ENCODE measurements at places on chromosomes 2 and 18. TPM values are rescaled to one million over a fixed set of nuclear protein-coding genes. Genes with fewer than 3 reads are reported as not detected.
A peak's percentile ranks its signal among the peaks of the same experiment; 100 is the strongest.

The GNAL gene
- 4.4 TPM for polyA plus RNA-seq

DNA sequence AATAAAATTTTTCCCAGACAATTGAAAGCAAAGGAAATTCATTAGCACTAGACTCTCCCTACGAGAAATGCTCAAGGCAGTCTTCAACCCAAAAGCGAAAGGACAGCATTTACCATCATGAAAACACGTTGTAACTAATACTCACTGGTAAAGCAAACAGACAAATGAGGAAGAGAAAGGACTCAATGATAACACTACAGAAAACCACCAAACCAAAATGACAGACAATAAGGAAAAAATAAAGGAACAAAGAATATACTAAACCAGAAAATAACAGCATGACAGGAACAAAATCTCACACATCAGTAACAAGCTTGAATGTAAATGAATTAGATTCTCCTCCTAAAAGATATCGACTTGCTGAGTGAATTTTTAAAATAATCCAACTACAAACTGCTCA, 190.7 kb downstream of the NOL4 start:
- no peak for DNase-seq

The TCF23 gene
- not detected for polyA plus RNA-seq

DNA sequence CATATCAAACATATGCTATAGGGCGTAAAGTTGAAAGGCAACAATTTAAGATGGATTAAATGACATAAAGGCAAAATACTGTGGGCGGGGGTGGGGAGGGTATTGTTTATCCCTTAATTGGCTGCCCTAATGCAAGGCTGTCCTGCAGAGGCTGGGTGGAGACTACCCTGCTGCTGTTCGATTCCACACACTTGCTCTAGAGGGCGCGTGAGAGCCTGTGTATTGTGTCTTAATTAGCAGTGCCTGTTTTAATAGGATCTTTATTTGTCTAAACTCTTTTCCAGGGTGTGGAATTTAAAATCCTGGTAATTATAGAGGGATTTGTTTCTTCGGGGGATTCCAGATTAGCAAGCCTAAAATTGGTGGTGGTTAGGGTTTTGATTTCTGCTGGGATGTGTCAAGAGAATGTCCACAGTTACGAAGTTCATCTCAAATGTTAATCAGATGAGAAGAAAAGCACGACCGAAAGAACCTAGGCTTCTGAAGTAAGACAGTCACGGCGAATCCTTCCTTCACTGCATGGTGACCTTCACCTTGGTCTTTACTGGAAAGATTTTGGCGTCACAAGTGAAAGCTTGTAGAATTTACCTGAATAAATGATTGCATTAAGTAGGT, 103.5 kb upstream of the MAP3K20 start:
- DNase-seq: peak; percentile 55

- no peak for DNase-seq
These were observed 337.4 kb downstream of the LPIN1 start for GRCh38 chr2:12083713-12084419.

GRCh38 chr2:197078535-197078934, 152.0 kb upstream of the PGAP1 start:
- no peak for DNase-seq

The CDH7 gene
- 5.1 TPM for polyA plus RNA-seq

GRCh38 chr2:177143444-177143843, 69.2 kb upstream of the HNRNPA3 start:
- DNase-seq: peak; percentile 56

GRCh38 chr18:25164848-25165811, 186.8 kb downstream of the ZNF521 start:
- peak; percentile 4 for DNase-seq

The SLC23A3 gene
- polyA plus RNA-seq: 0.80 TPM

GRCh38 chr18:44786688-44787087, 106.0 kb downstream of the SETBP1 start:
- no peak for DNase-seq

The ZNF804A gene
- polyA plus RNA-seq: 1.7 TPM

DNA sequence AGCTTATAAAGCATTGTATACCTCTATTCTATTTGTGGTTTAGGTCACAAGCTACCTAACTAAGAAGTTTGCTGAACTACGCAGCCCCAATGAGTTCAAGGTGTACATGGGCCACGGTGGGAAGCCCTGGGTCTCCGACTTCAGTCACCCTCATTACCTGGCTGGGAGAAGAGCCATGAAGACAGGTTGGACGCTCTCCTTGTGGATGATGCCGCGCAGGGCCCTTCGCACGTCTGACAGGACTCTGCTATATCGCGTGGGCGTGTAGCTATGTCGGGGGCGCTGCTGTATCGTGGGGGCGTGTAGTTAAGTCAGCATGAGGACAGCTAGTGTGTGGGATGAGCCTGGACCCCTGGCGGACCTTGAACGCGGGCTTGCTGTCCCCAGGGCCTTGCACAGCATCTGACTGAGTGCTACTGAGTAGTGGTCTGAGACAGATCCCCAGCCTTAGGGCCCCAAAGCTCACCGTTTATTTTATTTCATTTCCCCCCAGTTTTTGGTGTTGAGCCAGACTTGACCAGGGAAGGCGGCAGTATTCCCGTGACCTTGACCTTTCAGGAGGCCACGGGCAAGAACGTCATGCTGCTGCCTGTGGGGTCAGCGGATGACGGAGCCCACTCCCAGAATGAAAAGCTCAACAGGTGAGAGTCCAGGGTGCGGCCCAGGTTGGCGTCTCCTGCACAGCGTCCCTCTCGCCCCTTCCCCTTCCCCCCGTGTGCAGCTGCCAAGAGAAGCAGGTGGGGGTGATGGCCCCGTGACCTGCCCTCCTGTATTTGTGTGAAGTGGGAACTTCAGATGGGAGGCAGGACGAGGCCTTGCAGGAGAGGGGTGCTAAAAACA, 15.6 kb upstream of the CNDP1 start:
- no peak for DNase-seq

DNA sequence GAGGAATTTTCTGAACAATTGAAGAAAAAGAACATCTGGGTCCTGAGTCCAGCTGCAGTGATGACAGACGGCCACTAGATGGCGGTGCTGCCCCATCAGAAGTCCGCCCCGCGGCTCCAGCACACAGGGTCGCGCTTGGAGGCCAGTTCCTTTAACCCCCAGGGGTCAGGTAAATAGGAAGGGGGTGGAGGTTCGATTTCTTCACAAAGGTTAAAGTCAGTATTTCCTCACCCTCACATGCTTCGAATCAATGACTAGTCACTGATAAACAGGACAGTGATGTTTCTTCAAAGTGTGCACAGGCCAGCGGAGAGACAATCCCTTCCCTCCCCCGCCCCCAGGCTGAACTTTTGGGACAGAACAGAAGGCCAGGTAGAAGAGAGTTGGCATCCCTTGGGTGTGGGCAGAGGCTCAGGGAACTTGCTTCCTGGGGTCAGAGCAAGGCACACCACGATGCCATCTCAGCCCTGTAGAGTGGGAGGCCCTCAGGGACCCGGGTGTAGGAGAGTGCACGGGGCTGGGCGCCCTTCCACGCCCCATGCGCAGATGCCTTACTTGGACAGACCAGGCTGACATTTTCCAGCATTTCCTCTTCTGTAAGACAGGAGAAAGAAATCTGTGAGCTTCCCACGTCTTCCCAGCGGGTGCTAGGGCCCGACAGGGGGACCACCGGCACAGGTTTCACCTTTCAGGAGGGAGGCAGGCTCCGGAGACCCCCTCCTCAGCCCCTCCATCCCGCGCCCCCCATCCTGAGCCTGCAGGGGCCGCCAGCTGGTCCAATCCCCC, 722 bp downstream of the APOB start:
- DNase-seq: peak; percentile 86

The NEU2 gene
- not detected for polyA plus RNA-seq

DNA sequence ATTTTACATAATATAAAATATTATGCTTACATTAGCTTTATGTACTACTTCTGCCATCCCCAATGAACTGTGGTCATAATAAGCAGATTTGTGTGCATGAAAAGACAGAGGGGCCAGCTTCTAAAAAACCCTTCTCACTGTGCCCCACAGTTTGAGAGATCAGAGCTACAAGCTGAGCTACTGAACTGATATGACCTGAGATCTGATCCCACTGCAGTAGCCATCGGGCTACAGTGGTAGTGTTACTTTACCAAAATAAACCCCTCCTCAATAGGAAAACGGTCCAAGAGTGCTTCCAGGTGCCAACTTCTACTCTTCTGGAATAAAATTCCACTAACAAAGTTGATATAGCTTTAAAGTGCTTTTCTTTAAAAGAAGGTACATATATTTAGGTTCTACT, 43.1 kb downstream of the IKZF2 start:
- no peak for DNase-seq

The HAUS1 gene
- 36.5 TPM for polyA plus RNA-seq

The UGT1A5 gene
- polyA plus RNA-seq: not detected

DNA sequence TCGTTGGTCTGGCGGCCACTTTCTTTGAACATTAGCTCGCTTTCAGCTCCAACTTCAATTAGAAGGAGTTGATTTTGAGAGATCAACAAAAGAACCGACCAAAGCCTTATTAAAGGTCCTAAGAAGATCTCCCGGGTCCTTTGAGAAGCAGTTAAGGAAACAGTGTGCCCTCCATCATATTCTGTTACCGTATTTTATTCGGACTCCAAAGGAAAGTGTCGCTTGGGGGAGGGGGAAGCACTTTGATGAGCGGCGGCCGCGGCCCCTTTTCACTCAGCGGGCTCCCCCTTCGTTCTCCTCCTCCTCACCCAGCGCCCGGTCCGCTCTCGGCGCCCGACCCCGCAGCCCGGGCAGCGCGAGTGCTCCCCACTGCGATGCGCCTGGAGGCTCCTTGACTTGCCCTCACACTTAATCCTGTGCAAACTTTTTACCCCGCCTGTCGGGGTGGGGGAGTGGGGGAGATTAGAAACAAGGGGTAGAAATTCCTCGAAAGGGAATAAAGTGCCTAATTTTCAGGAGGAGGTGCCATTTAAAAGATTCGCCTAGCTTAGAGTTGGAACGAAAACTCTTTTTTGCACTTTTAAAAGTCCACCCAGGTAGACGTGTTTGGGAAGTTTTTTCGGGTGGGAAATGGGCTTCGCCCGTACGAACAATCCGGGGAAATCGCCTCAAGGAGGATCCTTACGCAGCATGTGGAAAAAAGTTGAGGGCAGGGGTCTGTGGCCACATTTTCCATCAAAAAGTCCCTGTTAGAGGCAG, 1.2 kb upstream of the OTX1 start:
- DNase-seq: peak; percentile 15

DNA sequence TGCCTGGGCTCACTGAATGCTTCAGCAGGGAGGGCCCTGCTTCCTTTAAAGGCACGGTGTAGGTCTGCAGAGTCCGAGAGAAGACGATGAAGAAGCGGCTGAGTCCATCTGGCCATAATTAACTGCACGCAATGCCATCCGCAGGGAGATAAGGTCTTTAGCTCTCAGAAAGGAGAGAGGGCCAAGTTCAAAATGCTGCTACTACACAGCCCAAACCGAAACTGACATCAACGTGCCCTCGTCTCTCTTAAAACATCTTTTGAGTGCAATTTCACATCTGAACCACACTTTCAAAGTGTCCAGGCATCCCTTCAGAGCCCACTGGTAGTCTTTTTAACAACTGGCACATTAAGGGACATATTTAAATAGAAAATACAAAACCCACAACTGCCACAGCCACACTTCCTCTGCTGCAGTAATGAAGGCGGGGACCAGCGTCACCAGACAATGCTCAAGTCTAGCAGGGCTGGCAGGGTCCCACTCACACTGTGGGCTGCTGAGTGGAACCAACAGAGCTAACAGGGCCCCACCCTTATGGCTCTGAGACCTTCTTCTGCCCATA, 35.8 kb downstream of the ST3GAL5 start:
- no peak for DNase-seq

- DNase-seq: no peak
These were observed 214.9 kb downstream of the XIRP2 start for GRCh38 chr2:167103028-167103756.

DNA sequence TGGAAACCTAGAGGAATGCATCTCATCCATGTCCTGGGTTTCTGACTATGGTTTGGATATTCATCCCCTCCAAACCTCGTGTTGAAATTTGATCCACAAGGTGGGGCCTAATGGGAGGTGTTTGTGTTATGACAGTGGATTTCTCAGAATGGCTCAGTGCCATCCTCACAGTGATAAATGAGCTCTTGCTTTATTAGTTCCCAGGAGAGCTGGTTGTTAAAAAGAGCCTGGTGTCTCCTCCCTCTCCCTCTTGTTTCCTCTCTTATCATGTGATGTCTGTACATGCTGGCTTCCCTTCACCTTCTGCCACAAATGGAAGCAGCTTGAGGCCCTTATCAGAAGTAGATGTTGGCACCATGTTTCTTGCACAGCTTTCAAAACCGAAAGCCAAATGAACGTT, 424.3 kb downstream of the DCC start:
- peak; percentile 25 for DNase-seq

The PLEK gene
- polyA plus RNA-seq: 0.72 TPM

The UCN gene
- polyA plus RNA-seq: 2.6 TPM

The CKAP2L gene
- 7.2 TPM for polyA plus RNA-seq
